ENCODE measurements at places on chromosomes 16 and 17.
A peak's percentile ranks its signal among the peaks of the same experiment; 100 is the strongest.

DNA sequence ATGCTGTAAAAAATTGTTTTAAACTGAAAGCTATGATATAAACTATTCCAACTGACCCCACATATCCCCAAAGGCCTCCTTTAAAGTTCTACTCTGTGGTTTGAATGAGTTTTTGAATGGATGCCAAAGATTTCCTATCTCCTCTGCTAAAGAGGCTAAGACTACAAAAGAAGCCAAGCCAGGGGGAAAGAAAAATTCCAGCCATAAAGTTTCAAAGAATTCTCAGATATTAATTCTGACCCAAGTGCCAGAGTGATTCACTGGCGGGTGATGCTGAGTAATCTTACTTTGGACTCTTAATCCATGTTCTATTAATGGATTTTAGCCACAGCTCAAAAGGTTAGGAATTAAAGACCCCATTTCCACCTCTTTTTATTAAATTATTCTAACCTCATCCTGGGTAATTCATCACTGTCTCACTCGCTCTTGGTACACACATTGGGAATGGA is 60.7 kb downstream of the HS3ST3A1 start:
- DNase-seq = no peak

DNA sequence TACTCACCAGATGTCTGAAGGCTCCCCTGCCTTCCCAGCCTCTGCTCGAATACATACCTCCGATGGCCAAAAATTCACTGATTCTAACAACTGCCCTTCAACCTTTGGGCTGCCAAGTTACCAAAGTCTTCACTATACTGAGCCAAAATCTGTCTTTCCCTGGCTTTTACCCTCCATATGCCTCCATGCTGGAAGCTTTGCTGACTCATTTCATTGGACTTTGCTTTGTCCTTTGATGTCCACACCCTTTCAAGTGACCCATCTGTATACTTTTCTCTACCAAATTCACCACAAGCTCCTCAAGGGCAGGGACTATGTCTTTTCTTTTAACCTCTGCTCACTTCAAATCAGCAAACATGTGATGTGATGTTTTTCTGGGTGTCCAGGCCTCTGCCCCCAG is 21.0 kb upstream of the MTMR4 start:
- no peak for DNase-seq

- no peak for DNase-seq
Observed at GRCh38 chr17:29151567-29151966, 28.6 kb downstream of the MYO18A start.

DNA sequence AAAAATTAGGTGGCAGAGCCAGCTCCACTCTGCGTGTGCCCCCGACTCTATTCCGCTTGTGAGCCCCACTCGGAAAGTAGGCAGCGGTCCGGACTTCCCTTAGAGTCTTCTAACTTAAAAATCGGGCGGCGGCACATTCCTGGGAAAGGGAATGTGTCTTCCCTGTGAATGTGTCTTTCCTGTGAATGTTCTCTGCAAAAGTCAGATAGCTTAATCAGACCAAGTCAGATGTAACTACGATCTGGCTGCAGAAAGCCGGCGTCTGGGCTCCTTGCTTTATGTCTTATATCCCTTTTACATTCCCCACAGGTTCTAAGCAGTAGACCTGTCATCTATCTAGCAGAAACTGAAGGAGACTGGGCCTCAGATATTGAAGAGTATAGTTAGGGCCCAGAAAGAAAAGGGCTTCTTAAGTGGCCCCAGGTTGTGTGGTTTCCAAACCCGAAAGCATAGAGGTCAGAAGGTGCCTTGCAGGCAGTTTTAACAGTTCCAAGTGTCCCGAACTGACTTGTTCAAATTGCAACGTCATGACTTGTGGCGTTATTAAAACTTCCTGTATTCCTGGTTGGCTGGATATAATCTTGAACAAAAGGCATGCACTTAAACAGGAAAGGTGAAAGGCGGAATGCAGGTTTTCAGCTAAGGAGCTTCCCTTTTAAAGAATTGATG is 601 bp downstream of the PHKB start:
- peak; percentile 45 for DNase-seq

DNA sequence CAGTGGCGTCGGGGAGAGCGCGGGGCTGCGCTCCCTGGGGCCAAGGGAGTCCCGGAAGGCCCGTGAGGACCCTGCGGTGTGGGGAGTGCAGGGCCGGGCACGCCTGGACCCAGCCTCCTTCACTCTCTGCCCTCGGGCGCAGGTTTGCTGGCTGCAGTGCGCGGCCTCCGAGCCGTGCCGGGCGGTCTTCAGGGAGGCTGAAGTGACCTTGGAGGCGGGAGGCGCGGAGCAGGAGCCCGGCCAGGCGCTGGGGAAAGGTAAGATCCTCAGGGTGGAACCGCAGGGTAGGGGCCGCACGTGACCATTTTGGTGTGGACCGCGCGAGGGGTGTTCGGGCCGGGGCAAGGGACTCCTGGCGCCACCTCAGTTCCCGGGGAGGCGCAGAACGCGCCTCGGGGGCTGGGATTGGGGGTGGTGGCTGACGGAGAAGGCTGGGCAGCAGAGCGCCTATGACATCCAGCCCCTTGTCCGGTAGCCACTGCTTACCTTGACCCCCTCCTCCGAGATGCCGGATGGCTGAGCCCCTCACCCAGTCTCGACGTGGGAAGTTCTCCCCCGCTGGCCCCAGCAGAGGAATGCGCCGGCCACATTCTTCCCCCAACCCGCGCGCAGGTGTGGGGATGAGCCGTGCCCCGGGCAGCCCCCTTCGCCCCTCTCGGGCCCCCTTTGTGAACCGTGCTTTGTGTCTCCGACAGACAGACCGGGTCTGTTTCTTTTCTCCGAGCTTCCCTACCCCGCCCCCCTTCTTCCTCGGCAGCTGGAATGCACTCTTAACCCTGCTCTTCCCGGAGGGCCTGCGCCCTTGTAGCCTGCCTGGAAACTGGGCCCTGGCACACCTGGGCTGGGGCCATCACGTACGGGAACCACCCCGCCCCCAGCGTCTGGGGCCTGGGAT is 631 bp downstream of the CDH3 start:
- no peak for DNase-seq

DNA sequence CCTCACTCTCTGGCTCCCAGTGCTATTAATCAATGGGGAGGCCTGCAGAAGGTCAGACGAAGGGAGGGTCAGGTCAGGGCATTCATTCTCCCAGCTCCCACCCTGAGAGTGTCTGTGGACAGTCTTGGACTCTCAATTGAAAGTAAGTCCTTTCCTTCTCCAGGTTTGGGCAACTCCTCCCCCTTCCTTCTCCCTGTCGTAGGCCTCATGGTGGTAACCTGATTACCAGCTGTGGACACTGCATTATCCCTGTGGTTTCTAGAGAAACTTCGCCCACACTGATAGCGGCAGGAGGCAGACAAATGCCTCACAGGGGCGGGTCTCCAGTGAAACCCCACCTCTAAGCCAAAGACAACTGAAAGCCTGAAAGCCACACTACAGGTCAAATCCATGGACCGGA is 57.7 kb upstream of the SLC25A19 start:
- DNase-seq = no peak

Measured in right lobe of liver (tissue), 6 donors.